ENCODE measurements at places on chromosomes 1 and 21.

DNA sequence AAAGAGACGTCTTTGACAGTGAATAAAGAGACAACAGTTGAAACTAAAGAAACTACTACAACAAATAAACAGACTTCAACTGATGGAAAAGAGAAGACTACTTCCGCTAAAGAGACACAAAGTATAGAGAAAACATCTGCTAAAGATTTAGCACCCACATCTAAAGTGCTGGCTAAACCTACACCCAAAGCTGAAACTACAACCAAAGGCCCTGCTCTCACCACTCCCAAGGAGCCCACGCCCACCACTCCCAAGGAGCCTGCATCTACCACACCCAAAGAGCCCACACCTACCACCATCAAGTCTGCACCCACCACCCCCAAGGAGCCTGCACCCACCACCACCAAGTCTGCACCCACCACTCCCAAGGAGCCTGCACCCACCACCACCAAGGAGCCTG lies 68.5 kb downstream of the TPR start:
- no peak for DNase-seq

GRCh38 chr1:43742026-43742425 lies 34.7 kb downstream of the ST3GAL3 start:
- no peak for DNase-seq

DNA sequence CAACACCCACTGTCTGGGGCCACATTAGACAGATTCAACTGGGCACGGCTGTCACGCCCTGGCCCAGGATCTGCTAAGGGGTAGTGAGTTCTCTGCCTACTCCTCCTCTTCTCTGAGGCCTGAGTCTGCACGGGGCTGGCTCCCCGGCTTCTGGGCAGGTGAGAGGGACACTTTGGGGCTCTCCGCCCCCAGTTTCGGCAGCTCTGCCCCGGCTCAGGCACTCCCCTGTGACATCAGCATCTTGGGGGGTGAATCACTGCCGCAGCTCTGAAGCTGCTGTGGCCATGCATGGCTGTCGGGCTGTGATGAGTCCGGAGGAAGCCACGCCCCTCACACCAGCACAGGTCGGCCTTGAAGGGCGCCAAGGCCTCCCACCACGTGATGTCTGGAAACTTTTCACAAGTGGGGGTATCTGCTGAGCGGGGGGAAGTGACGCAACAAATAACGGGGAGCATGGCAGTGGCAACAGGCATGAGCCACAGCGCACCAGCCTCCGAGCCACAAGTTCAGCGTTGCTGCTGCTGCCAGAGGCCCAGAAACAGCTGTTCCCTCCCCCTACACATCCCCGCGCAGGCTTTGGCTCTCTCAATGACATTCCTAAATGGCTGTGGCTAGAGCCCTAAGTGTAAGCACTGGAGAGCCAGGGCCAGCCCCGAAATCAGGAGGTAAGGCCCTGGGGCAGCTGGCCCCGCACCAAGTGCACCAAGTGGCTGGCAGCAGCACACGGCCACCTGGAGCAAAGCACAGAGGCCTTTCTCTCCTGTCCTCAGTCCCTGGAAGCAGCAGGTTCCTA lies 26.3 kb downstream of the ZBTB17 start:
- peak; percentile 90 for DNase-seq

GRCh38 chr21:40433538-40433937 lies 413.4 kb downstream of the DSCAM start:
- DNase-seq, result no peak

GRCh38 chr1:1085171-1085841 lies 11.2 kb upstream of the RNF223 start:
- DNase-seq, result no peak

GRCh38 chr1:231478811-231479210 lies 49.7 kb upstream of the TSNAX start:
- DNase-seq, result no peak

GRCh38 chr1:216071262-216071661 lies 352.0 kb downstream of the USH2A start:
- no peak for DNase-seq
